NT2/D1 (cell line): ENCODE measurements at places on chromosomes 7 and 10.
A peak's percentile ranks its signal among the peaks of the same experiment; 100 is the strongest.

- no peak for DNase-seq
Observed at GRCh38 chr10:68109331-68109730, at the start of gene MYPN. TSS of gene MYPN (plus strand) at chr10:68109488. CDS start at chr10:68121439, 11,951 bp downstream.

DNA sequence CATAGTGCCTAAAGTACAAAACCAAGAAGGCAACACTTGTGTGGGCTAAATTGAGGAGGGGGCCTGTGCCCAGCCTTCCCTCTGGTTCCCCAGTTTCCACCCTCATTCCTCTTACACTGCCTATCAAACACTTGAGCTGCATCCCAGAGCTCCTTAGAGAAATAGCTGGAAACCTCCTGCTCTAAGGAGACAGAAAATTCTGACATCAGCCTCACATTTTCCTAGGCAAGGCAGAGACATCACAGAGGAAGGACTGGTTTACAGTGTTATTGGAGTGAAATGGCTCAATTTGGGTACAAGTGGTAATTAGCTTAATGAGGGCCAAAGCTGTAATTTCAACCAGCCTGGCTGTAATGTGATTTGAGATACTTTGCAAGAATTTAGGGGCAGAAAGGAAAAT lies 192.3 kb upstream of the AOAH start:
- DNase-seq, result no peak

GRCh38 chr10:124184208-124184830 lies 90.9 kb upstream of the CHST15 start:
- no peak for DNase-seq

GRCh38 chr7:84354866-84355265 lies 160.3 kb upstream of the SEMA3A start:
- DNase-seq, result no peak

- DNase-seq, result no peak
Observed at GRCh38 chr10:25297466-25297865, 122.7 kb downstream of the GPR158 start.

GRCh38 chr7:157555313-157555712 lies 218.5 kb downstream of the DNAJB6 start:
- no peak for DNase-seq

DNA sequence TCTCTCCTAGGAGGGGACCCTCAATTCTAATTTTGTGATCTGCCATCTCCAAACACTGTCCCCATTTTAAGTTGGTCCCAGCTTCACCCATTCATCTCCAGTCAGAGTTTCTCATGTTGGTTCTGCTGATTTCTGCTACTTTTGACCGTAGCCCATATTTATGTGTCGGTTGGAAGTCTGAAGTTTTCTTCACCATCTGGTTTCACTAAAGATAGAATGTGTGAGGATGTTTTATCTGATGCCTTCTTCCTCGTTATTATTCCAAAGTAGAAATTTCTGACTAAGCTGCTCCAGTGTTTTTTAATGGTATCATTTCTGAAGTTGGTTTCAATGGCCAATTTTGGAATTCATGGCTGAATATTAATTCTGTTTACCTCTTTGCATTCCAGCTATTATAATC lies 21.3 kb upstream of the IFIT2 start:
- DNase-seq, result no peak

GRCh38 chr7:101731502-101732084 lies 85.8 kb upstream of the CUX1 start:
- DNase-seq, result peak; percentile 18

DNA sequence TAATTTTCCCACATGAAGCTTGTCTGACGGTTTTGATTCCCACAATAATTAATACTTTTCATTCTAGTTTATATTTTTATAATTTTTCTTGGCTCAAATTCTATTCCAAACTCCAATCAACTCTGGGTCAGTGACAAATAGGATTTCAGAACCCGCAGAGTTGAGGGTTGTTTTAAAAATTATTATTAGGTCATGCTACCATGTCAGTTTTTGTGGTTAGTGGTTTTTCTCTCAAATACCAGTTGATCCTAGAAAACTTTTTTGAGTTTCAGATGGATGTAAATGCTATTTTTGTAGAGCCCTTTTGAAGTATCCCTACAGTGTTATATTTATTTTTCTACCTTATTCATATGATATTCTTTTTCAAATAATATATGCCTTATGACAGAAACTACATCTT lies 237.4 kb downstream of the SEMA3D start:
- no peak for DNase-seq

DNA sequence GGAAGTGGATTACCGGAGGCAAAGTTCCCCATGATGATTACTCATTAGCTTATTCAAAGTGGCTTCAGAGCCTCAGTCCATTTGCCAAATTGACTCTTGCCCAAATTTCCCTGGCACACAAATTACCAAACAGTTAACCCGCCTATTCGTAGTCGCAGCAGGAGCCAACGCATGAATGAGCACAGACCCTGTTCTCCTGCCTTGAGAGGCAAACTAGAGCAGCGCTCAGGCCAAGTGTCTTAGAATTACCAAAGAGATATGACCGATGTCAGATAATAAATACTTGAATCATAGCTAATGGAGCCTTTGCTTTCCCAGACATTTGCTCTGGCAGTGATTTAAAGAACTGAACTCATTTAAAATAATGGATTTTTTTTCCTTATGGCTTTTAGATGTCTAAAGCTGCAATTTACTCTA lies 64.9 kb downstream of the CTTNBP2 start:
- DNase-seq, result no peak

DNA sequence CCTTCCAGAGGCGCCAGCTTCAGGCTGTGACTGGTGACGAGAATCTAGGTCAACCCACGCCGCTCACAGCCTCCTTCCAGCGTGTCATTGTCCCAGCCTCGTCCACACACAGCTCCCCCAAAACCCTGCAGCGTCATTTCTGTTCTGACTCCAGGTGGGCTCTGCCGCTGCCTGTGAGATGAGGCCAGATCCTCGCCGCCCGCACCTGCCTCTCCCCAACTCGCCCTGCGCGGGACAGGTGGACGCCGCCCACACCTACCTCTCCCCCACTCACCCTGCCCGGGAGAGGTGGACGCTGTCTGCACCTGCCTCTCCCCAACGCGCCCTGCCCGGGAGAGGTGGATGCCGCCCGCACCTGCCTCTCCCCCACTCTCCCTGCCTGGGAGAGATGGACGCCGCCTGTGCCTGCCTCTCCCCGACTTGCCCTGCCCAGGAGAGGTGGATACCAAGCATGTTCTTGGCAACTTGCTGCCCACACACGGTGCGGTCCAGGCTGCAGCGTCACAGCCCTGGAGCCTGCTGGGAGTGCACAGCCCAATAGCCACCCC lies 32.0 kb upstream of the CFAP46 start:
- no peak for DNase-seq

DNA sequence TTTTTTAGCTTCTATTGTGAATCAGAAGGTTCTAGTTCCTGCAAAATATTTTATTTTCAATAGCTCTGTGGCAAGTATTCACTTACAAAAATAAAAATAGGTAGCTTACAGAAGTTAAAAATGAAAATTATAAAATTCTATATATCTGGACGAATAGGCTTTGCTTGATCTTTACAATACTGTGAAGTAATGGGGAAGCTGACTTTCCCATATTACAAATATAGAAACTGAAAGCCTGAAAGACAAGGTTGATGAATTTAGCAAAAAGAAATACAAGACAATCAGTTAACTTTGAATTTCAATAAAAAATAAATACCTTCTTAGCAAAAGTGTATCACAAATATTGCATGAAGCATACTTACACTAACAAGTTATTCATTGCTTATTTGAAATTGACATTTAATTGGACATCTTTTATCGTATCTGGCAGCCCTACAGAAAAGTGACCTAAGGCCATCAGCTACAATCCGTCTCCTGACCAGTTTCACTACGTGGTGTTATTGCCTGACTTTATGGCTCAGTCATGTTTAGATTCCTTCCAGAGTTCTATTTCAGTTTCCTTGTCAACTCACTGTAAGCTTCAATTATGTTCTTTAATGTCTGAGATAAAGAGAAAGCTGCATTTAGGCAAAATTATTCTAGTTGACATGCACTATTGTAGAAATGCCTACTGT lies 310.5 kb upstream of the HGF start:
- no peak for DNase-seq

DNA sequence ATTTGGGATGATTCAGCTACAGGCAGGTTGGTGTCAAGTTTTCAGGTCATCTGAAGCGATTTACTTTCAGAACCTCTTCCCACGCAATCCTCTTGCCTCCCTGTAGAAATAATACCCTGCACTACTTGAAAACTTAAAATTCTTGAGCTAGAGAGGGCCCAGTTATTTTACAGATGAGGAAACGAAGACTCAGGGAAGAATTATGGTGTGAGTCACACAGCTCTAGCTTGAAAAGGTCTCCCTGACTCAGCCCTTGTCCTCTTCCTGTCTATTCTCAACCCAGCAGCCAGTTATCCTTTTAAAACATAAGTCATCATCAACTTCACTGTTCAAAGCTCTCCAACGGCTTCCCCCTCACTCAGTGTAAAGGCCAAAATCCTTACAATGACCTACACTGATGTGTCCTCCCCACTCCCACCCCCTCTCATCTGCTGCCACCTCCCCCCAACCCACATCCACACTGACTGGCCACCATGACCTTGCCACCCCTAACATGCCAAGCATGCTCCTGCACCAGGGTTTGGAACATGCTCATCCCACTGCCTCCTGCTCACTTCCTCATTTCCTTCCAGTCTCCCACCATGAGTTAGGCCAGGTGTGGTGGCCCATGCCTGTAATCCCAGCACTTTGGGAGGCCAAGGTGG lies 3.4 kb downstream of the DNMBP start:
- DNase-seq, result no peak

- DNase-seq, result peak; percentile 40
Observed at GRCh38 chr10:118266098-118266748, 75.9 kb downstream of the FAM204A start.

DNA sequence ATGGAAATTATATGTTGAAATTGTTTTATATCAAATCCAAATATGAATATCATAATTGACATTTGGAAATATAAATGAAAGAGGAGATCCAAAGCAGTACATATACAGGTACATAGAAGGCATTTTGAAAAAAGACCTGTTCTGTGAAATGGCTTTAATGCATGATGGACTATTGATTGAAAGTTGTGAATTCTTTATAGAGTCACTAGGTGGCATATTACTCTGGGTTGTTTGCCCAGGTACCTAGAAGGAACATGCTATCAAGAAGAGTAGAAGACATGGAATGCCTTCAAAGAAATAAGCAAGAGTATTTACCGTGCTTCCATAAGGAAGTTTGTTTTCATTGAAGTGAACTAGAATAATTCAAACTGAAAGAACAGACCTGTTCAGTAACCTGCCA lies 160.0 kb upstream of the ANK3 start:
- no peak for DNase-seq

- DNase-seq, result no peak
Observed at GRCh38 chr10:79056361-79056735, 12.4 kb upstream of the ZMIZ1 start.

GRCh38 chr10:132166216-132166950 lies 20.4 kb upstream of the DPYSL4 start:
- DNase-seq, result no peak

- DNase-seq, result peak; percentile 16
Observed at GRCh38 chr10:92880233-92880861, 32.0 kb downstream of the EXOC6 start.

GRCh38 chr10:127080317-127080716 lies 116.1 kb downstream of the INSYN2A start:
- DNase-seq, result no peak
